ENCODE measurements at places on chromosomes 7 and 10.

- DNase-seq, result no peak
Measured at GRCh38 chr7:50431722-50432305, 18.3 kb downstream of the FIGNL1 start.

- no peak for DNase-seq
Measured at GRCh38 chr7:94511718-94512117, 2.1 kb downstream of the CASD1 start.

GRCh38 chr10:114767986-114768821, 53.4 kb upstream of the FHIP2A start:
- no peak for DNase-seq

- no peak for DNase-seq
Measured at GRCh38 chr10:62990126-62990525, 143.0 kb upstream of the NRBF2 start.

GRCh38 chr7:141785706-141786552, 4.1 kb upstream of the TAS2R5 start:
- no peak for DNase-seq

GRCh38 chr10:100738055-100738827, 7.1 kb upstream of the PAX2 start:
- no peak for DNase-seq

Data from activated T-helper 1 cell treated with anti-CD3 and anti-CD28 coated beads, Interleukin-2, amount 50 U/mL, for 16 hours (primary cell).